Mucosa of descending colon (tissue), 3 donors: ENCODE measurements at places on chromosomes 16 and 17. TPM values are rescaled to one million over a fixed set of nuclear protein-coding genes. Genes with fewer than 3 reads are reported as not detected.

DNA sequence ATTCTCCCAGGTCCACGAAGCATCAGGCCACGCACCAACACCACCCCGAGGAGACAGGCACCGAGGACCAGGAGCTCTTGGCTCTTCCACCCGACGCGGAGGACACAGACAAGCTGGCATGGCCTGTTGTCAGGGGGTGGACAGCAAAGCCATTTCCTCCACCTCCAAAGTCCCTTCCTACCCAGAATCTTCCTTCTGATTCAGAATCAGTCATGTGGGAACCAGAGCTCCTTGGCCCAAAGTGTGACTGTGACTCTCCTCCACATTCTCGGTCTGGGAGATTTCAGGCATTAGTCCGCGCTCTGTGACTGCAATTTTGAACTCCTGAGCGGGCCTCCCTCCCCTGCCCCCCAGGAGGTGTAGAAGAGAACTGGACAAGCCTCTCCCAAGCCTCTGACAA is 9.2 kb downstream of the DNAH17 start:
- DNase-seq, result no peak

DNA sequence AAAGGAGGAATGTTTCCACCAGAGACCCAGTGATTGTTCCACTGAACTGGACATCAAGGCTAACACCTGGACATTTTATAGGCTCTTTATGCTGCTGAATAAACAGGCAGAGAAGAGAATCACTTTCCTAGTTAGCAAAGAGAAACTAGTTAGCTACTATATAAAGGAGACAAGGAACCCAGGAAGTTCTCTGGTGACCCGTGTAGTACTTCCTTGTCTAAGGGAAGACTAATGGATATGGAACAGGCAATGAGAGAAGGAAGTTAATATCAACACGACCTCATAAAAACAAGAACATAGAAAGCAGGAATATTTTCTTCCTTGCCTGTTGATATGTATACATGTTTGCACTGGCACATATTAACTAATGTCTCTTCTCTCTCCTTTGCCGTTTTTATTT is 30.8 kb upstream of the RPL38 start:
- DNase-seq, result no peak

- no peak for DNase-seq
These were observed 179.1 kb downstream of the ABCC12 start for GRCh38 chr16:47976636-47977210.

The SOST gene
- not detected for total RNA-seq

The MSLN gene
- total RNA-seq, result 3.4 TPM
